ENCODE measurements at places on chromosomes 2 and 18.

- no peak for DNase-seq
Observed at GRCh38 chr2:63408530-63408929, 179.7 kb downstream of the WDPCP start.

- no peak for DNase-seq
Observed at GRCh38 chr2:226424971-226425370, 374.6 kb downstream of the IRS1 start.

DNA sequence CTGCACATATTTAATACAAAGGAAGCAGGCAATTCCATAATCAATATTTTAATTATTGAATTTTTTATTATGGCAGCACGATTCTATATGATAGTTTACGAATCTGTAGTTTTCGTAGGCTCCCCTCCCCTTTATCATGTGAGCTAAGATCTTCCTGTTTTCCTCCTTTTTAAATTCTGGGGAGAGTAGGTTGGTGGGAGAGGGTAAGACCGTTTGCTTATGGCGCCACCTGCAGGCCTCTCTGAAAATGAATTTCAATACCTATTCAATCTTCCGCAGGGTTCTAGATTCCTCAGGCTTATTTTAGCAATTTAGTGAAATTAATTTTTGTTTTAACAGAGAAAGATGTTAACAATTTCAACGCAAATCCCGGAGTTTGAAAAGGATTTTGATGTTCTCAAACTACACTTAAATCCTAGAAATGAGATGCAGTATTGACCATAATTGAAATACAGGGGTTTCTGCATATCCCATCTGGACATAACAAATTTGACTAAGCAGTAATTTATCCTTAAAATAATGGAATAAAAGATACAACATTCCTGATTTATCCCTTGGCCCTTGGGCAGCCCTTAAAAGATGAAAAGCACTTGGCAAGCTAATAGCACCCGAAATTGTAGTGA is 12.8 kb upstream of the GBX2 start:
- DNase-seq: no peak

- DNase-seq: no peak
Observed at GRCh38 chr18:74898965-74899364, 301.3 kb downstream of the ZNF407 start.

GRCh38 chr2:168601741-168602140 is 145.7 kb downstream of the CERS6 start:
- DNase-seq: no peak

- no peak for DNase-seq
Observed at GRCh38 chr2:62133320-62133823, 62.5 kb upstream of the B3GNT2 start.

DNA sequence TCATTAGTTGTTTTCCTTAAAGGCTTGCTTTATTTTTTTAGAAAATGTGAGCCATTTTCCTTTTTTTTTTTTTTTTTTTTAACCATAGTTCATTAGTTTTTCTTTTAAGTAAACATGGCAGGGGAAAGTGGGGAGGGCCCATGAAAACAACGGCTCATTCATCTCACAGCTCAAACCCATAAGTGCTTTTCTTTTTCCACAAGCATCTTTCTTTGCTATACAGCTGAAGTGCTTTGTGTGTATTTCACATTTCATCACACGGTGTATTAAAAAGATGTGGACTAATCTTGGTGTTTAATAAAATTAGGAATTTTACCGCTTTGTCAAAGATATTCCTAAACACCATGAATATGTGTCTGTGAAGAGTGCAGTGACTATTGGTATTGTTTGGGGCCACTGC is 41.6 kb downstream of the RHBDD1 start:
- no peak for DNase-seq

- DNase-seq: no peak
Observed at GRCh38 chr2:70561893-70562292, 8.3 kb upstream of the TGFA start.

- DNase-seq: no peak
Observed at GRCh38 chr2:9112079-9112721, 94.4 kb upstream of the ASAP2 start.

DNA sequence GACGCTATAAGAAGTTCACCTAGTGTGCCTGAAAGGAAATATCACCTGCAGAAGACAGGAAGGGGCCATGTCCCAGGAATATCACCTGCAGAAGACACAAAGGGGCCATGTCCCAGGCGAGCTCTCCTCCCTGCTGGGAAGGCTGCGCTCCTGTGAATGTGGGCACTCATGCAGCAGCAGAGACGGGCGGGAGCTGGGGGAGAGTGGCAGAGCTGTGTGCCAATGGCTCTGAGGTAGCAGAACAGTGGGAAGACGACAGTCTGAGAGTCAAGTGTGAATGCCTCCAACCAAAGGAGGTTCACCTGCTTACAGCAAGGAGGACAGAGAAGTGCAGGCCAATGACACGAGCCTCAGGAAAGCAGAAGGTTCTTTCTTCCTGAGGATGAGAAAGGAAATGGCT is 117.9 kb upstream of the SALL3 start:
- DNase-seq: no peak

- DNase-seq: no peak
Observed at GRCh38 chr2:74762789-74763188, 71.1 kb upstream of the HK2 start.

GRCh38 chr18:11274144-11274794 is 124.9 kb upstream of the PIEZO2 start:
- DNase-seq: no peak

GRCh38 chr2:39373181-39373802 is 63.8 kb downstream of the MAP4K3 start:
- no peak for DNase-seq

DNA sequence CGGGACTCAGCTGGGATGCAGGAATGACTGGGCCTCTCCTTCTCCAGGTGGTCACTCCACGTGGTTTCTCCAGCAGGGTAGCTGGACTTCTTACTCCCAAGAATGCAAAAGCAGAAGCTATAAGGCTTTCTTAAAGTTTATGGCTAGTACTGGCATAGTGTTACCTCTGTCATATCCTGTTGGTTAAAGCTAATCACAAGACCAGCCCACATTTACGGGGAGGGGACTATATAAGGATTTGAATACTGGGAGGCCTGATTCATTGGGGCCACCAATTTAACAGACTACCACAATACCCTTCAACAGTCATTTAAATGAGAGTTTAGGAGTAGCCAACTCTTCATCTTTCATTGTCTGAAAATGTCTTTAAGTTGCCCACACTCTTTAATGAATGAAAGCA is 94.4 kb upstream of the TSPYL6 start:
- no peak for DNase-seq

GRCh38 chr2:195838002-195838401 is 181.0 kb downstream of the SLC39A10 start:
- DNase-seq: no peak

DNA sequence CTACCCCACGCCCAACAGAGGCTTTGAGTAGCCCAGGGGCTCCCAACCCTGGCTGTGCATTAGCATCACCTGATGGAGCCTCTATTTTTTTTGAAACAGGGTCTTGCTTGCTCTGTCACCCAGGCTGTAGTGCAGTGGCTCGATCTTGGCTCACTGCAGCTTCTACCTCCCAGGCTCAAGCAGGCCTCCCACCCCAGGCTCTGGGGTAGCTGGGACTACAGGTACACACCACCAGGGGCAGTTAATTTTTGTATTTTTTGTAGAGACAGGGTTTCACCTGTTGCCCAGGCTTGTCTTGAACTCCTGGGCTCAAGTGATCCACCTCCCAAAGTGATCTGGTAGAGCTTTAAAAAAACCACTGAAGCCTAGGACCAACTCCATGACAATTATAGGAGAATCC is 394.8 kb upstream of the ATP5MC3 start:
- DNase-seq: no peak

GRCh38 chr2:190301032-190301431 is 18.6 kb downstream of the HIBCH start:
- DNase-seq: no peak

DNA sequence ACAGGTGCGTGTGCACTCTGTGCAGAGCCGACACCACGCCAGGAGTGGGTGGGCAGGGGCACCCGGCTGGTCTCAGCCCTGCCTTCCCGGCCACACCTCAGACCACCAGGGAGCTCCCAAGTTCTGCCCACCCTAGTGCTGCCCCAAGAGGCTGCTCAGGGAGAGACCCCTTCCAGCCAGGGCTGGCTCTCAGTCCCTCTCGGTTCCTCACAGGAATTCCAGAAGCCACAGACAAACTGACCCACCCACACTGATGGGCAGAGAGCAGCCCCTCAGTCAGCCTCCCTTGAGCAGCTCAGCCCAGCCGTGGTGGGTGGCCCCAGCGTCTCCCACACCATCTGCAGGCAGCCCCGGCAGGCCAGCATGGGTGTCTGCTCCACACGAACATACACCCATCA is 33.8 kb downstream of the GPC1 start:
- DNase-seq: no peak

- no peak for DNase-seq
Observed at GRCh38 chr2:229243890-229244560, 27.1 kb downstream of the PID1 start.

- no peak for DNase-seq
Observed at GRCh38 chr18:78659748-78660147, 319.9 kb upstream of the SALL3 start.

DNA sequence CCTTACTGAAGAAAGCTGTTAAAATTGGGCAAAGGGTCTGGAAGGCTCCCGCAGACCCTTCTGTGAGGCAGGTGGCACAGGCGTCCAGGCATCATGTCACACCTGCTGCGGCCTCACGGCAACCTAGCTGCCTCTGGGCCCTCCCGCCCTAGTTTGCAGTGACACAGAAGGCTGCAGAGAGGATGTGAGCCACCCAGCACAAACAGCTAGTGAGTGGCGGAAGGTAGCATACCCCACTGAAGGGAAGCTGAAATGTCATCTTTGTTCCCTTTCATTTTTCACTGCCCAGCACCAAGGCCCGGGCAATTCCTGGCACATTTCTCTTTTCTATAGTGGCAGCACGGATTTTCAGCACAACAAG is 53.8 kb downstream of the TRAPPC12 start:
- no peak for DNase-seq

DNA sequence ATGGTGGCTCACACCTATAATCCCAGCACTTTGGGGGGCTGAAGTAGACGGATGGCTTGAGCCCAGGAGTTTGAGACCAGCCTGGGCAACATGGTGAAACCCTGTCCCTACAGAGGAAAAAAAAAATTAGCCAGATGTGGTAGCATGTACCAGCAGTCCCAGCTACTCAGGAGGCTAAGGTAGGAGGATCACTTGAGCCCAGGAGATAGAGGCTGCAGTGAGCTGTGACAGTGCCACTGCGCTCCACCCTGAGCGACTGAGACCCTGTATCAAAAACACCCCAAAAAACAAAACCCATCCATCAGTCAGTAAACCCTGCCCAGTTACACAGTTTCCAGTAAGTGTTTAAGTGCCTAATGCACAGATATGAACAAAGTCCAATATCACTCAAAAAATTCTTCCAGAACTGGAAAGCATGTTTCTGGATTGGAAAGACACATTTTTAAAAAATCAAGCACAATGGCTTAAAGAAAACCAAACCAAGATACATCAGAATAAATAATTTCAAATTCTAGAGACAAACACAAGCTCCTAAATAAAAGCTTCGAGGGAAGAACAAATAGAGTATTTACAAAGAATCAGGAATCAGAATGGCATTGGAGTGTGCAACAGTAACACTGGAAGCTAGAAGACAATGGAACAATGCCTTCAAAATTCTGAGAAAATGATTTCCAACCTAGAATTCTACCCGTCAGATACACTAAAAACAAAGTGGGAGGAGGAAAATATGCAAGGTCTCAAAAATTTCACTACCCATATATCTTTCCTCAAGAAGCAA is 72.4 kb downstream of the TLK1 start:
- DNase-seq: no peak

DNA sequence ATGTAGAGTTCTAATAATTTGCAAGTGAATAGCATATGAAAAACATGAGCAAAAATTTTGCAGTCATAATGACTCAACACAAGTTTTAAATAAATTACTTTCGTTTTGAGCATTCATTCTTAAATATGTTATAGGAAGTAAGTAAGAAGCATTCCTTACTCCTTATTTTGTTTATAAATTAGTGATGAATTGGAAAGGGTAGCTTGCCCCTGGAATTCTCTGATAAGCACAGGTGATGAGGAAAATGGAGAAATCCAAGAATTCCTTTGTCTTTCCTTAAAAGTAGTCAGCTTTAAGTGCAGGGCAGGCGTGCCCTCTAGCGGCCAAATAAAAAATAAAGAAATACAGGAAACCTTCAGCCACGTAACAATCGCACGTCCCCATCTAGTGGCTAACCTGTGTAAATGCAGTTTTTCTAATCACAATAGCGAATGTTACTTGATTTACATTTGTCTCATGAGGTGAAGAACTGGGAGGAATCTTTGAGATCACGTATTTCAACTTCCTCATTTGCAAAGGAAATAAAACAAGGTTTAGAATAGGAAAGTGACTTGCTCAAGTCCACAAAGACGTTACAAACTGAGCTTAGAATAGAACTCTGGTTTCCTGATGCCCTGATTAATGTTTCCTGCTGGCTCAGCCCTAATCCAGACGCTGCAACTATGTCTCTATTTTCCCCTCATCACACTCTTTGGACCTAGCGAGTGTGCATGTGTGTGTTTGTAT is 47.2 kb upstream of the ZNG1B start:
- DNase-seq: peak; percentile 25

GRCh38 chr2:234932591-234933168 is 19.1 kb upstream of the SH3BP4 start:
- no peak for DNase-seq

GRCh38 chr18:42414756-42415454 is 459.9 kb downstream of the PIK3C3 start:
- no peak for DNase-seq

DNA sequence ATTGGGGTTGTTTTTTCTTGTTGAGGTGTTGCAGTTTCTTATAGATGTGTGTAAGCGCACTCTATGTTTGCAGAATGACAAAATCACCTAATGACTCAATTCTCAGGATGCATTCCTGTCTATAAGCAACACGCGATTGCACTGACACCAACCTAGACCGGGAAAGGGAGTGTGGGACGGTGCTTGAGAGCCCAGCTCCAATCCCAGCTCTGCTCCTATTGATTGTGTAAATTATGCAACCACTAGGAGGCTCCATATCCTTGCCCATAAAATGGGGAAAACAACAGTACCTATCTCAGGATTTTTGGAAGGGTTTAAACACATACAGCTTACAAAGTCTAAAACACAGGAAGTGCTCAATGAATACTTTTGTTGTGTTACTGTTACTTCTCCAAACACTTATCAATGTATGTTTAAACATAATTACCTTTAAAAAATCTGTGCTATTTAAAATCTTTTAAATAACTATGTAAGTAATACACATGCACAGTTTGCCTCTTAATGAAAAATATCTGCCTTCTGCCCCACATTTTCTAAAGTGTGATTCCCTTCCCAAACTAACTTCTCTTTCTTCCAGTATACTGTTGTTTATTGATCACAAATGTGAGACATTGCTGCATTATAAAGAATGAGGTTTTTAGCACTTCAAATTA is 132.5 kb downstream of the SPHKAP start:
- no peak for DNase-seq

DNA sequence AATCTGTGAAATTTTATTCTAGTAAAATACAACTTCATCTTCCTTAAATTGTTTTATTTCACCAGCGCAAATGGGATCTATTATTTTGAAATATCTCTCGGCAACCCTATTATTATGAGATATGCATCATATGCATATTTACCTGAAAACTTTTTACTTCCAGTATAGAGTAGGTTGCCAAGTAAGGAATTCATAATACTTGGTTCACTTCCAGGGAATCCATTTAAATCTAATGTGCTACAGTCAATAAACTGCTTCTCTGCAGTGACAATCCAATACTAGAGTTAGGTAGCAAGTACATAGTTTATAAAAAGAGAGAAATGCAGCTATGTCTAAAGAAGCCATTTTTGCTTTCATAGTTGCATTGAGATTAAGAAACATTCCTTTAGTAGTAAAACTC is 88.8 kb upstream of the FAM117B start:
- DNase-seq: no peak
